Activated CD4-positive, alpha-beta T cell treated with anti-CD3 and anti-CD28 coated beads, Interleukin-2, amount 50 U/mL, for 1 hour (primary cell): ENCODE measurements at places on chromosomes 12 and 14.

- peak; percentile 72 for DNase-seq
Measured at GRCh38 chr12:7989827-7990491, 42.6 kb upstream of the FOXJ2 start.

GRCh38 chr12:82034769-82035168 is 275.6 kb upstream of the PPFIA2 start:
- no peak for DNase-seq

- DNase-seq = no peak
Measured at GRCh38 chr12:3281588-3282383, 204.6 kb downstream of the TSPAN9 start.

DNA sequence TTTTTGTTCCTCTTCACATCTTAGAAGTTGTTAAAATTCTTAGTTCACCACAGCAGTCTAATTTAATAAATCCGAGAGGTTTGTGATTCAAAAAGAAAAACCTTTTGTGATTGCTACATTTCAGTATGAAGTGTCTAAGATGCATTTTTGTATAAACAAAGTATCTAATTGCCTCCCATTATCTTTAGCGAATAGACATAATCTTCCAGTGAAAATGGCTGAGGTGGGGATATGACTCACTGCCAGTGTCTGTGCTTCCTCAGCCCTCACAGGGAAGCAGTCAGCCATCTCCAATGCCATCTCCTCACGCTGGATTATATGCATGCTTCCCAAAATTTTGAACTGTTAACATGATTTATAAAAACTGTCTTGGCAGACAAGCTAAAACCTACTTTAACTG is 7.6 kb downstream of the GCH1 start:
- DNase-seq = no peak
